SIG-M5 (cell line): ENCODE measurements at places on chromosomes 5 and 9.

- no peak for DNase-seq
Measured at GRCh38 chr5:38259062-38259808, 876 bp downstream of the EGFLAM start.

DNA sequence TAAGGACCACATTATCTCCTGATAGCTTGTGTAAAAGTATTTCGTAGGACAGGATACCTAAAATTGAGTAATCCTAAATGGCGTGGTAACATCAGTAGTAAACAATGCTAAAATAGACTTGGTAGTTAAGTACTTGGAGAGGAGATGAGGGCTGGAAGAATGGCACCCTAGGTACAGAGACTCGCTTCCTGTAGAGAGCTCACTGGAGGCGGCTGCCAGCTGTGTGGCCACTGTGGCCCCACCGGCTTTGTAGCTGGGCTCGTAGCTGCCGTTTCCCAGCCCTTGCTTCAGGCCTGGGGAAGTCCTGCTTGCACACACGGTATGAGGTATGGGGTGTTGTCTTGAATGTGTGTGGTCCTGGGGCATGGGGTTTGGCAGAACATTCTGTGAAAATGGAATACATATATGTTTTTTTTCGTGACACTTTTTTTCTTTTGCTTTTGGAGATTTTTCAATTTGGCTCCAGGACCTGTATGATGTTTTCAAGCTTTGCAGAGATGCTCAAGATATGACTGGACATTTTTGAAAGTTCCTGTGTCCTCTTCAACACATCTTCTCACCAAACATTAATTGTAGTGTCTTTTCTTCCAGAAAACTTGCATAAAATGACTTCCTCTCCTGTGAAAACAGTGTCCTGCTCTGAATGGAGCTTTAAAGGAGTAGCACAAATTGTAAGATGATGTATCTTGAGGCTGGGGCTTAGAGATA lies 58.0 kb downstream of the RCL1 start:
- no peak for DNase-seq

GRCh38 chr9:14209399-14210345 lies 104.3 kb downstream of the NFIB start:
- no peak for DNase-seq

DNA sequence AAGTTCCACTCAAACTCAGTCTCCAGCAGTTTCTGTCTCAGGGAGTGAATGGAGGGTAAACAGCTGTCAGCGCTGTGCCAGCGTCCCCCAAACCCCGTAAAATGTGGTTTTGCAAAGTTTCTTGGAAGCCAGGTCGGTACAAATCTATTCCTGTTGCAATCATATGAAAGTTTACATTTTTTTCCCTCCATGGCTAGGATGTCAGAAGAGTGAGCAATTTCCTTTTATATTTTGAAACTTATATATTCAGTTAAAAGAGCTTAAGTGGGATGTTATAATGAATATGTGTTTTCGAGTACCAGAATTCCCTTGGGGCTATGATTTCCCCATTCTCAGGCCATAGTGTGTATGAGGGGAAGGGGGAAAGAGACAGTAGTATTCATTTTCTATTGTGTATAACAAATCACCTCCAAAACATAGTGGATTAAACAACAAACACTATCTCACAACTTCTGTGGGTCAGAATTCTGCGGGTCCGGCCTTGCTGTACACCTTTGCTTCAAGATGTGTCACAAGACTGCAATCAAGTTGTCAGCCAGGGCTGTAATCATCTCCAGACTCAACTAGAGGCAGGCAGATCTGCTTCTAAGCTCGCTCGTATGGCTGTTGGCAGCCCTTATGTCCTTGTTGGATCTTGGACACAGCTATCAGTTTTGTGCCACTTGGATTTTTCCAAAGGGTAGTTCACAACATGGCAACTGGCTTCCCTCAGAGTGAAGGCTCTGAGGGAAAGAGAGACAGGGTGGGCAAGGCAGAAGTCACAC lies 107.4 kb downstream of the SNX18 start:
- DNase-seq = no peak

DNA sequence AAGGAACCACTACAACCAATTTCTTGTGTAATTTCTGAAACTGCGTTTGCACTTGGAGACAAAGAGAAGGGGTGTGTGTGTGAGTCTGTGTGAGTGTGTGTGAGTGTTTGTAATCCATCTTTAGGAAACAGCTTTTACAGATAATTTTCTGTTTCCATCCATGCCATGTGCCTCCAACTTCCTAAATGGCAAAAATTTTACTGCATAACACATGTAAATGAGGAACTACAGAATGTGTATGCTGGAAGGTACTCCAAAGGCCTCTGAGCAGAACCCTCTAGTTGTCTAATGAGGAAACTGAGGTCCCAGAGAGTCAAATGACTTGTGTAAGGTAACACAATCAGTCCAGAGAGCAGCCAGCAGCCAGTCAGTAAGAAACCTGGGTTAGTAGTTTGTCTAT lies 20.8 kb downstream of the MAMDC2 start:
- DNase-seq = no peak

GRCh38 chr5:149944666-149945065 lies at the start of gene PDE6A:
Gene PDE6A (minus strand): TSS chr5:149944793. CDS start chr5:149944673, 120 bp downstream.
- DNase-seq = no peak

DNA sequence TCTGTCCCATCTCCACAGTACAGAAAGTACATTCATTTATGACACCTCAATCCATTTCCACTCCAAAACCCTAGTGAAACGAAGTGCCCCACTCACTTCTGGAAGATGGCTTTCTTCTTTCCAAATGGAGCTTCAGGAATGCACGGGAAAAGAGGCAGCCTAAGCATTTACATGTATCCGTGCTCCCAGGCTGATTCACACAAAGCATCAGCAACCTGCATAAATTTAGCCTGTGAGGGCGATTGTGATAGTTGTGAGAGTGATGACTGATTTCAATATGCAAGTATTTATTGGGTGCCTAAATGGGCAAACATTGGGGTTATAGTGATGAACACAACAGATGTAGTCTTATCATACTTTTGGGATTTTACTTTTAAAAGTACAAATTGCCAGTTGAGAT lies 86.6 kb downstream of the PLPPR1 start:
- DNase-seq = no peak

DNA sequence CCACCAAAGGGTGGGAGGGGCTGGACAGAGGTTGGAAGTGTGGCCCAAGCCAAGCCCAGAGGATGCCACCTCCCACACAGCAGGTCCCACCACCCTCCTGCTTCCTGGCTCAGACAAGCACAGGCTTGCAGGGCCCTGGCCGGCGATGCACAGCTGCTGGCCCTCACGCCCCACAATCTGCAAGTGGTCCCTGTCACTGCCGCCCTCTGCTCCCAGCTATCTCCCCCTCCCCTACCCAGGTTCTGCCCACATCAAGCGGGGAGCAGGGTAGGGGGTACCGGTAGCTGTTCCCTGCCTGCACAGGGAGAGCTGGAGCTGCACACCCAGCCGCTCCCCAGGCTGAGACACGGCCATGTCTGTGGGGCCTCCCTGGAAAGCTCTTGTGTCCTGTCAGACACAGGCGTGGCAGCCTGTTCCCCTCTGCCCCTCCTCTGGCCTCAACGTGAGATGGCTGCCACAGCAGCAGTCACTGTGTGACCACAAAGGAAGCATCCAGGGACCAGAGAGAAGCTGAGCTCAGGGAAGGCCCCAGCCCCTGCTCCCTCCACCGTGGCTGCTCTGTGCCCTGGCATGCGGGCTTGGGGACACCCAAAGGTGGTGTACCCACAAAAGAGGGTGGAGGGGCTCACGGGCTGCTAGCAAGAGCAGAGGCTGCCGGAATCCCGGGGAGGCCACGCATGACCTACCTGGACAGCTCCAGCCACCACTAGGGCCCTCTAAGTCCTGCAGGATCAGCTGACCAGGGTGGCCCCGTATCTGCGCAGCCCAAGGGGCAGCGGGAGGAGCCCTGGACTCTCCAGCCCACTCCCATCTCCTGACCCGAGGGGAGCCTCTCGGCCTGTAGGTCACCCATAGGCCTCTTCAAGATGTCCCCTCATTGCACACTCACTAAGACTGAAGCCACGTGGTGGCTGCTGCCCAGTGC lies 10.9 kb upstream of the ZDHHC11 start:
- DNase-seq = no peak

DNA sequence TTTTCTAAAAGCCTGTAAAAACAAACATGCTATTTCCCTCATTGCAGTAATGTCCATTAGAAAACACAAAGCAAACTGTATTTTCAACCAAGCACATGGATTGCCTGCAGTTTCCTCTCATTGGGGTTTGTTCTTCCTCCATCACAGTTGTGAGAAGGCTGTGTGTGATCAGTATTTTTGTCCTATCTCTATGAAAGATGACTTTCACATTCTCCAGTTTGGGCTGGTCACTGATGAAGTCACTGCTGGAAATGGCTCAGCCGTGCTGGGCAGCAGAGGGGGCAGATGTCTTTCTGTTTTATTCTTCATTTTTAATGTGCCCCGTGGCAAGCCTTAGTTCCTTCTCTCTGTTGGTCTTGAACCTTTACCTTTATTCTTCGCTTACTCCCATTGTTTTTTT lies 288.9 kb upstream of the MPDZ start:
- DNase-seq = no peak

- no peak for DNase-seq
Measured at GRCh38 chr9:115715666-115716065, 437.9 kb upstream of the PAPPA start.

GRCh38 chr9:34126207-34127034 lies at the start of gene DCAF12:
Gene DCAF12 (minus strand): TSS chr9:34126698. CDS start chr9:34126431, 267 bp downstream.
- DNase-seq = no peak

- peak; percentile 43 for DNase-seq
Measured at GRCh38 chr5:9924614-9925013, 294.5 kb upstream of the TAS2R1 start.

- no peak for DNase-seq
Measured at GRCh38 chr5:71839096-71839884, 120.2 kb downstream of the CARTPT start.

DNA sequence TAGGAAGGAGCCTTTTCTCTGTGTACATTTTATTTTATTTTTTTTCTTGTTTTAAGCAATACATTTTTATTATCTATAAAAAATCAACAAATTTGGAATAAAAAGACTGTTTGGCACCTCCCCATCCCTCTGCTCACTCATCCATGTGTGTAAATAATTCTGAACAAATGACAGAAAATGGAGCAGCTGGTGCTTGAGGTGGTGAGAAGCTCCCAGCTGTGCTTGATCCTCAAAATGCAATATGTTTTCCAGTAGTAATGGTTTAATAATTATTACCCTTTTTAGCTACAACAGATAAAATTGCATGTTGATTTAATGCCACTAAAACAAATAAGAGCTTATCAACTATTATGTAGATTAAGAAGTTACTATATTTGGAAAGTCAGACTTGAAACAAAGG lies 132.5 kb downstream of the CDH18 start:
- no peak for DNase-seq

DNA sequence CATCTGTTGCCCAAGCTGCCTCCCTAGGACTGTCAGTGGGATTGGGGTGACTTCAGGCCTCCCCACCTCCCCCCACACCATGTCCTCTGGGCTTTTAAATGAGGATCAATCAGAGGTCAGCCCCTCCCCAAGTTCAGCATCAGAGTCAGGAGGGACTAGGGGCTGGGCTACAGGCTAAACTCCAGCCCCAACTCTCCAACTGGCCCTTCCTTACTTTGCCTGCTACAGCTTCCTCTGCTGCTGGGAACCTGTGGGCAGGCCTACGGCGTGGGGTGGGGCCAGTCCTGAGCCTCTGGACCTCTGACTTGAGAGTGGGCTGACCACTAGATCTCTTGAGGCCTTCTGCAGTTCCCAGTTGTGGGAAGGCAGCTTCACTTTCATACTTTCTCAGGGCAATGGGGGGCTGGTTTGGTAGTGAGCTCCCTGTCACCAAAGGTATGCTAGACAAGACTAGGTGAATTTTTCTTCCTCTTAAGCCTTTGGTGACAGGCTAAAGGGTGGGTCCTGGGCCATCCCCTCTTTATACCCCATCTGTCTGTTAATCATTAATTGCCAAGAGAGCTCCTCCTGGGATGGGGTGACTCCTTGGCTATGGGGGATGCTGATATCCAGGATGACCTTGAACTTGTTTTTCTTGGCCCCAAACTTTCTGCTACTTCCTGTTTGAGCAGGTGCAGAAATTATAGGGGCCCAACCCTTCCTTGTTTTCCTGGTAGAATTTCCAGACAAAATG lies 10.8 kb upstream of the DAB2IP start:
- no peak for DNase-seq

DNA sequence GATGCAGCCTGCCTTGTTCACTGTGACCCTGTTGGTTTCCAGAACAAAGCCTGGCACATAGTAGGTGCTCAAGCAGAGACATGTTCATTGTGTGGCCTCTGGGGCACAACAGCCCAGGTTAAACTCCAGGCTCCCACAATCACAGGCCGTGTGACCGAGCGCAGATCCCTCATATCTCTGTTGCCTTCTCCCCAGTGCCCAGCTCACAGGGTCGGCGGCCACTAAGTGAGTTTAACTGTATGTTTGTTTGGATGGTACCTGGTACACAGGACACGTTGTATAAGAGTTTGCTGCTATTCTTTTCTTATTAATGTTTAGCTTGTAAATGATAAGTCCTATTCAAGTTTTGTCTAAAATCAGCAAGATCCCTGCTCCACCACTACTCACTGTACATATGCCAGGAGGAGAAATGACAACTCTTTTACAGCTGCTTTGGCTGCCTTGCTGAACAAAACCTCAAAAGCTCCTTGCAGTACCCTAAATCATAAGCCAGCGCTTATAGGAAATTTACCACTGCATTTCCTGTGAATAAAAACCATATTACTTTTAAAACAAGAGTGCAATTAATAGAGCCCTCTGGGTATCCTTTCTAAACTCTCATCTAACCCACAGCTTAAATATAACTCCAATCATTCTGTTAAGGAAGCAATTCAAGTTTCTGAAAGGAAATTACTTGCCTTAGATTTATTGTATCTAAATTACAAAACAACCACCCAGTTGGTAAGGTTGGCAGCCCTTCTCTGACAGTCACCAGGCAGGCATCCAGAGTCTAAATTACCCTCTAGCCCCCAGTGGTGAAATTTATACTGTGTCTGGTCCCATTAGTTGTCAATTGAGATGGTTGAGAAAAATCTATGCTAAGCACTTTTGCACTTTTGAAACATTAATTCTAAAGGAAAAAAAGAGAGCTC lies 379.4 kb downstream of the SEMA5A start:
- DNase-seq = no peak

DNA sequence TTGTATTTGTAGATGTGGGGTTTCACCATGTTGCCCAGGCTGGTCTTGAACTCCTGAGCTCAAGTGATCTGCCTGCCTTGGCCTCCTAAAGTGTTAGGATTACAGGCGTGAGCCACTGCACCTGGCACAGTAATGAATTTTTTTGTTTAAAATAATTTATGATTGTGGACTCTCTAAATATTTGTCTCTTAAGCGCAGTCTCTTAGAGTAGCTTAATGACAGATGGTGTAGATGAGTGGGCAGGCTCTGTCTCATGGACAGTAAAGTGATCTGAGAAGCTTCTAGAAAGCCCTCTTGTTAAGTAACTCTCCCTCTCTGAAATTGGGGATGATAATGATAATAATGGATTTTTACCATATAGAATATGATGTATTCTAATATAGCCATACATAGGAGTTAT lies 47.5 kb upstream of the KIAA1958 start:
- no peak for DNase-seq

- no peak for DNase-seq
Measured at GRCh38 chr9:125752070-125752628, 5.0 kb downstream of the PBX3 start.

GRCh38 chr5:128193665-128194390 lies 110.3 kb downstream of the SLC12A2 start:
- DNase-seq = no peak
